ENCODE measurements at places on chromosomes 12 and 14.
A peak's percentile ranks its signal among the peaks of the same experiment; 100 is the strongest.

DNA sequence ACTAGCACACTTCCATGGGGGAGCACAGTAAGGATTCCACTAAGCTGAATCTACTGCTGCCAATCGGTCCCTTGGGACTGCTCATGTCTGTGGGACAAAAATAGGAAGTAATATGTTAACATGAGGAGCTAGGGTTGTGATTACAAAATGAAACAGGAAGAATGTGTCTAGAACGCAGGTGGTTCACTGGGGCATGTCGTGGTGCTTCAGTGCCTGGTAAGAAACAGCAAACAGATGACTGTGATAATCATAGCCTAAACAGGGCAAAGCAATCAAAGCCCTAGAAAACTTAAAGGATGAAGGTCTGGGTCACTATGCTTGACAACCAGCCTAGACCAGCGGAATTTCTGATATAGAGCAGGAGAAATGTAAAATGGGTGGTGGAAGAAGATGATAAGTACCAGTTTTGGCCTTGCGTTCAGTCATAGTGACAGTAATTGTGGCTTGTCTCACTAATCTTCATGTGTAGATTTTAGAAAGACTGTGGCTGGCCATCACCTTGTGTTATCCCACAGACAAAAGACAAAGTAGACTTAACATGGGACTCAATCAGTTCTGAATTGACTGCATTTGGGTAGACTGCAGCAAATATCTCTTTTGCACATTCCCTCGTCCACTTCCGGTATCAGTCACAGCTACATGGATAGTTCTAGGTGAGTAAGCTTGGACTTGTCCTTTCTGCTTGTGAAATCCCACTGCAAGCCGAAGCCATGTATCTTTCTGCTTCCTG, 51.4 kb downstream of the WASHC3 start:
- DNase-seq, result no peak

- no peak for DNase-seq
These were observed 230.6 kb upstream of the LHX5 start for GRCh38 chr12:113702276-113702675.

GRCh38 chr14:68636597-68636996, 156.3 kb downstream of the ZFP36L1 start:
- no peak for DNase-seq

GRCh38 chr12:109033239-109034196, 12.7 kb upstream of the SVOP start:
- peak; percentile 83 for DNase-seq

GRCh38 chr12:103599274-103599673, 12.2 kb downstream of the STAB2 start:
- DNase-seq, result no peak

GRCh38 chr12:132308853-132309595, 20.4 kb downstream of the GALNT9 start:
- no peak for DNase-seq

- DNase-seq, result no peak
These were observed 21.6 kb downstream of the EXOC5 start for GRCh38 chr14:57246933-57247657.

GRCh38 chr12:93582351-93582750, 9.9 kb downstream of the SOCS2 start:
- DNase-seq, result no peak

DNA sequence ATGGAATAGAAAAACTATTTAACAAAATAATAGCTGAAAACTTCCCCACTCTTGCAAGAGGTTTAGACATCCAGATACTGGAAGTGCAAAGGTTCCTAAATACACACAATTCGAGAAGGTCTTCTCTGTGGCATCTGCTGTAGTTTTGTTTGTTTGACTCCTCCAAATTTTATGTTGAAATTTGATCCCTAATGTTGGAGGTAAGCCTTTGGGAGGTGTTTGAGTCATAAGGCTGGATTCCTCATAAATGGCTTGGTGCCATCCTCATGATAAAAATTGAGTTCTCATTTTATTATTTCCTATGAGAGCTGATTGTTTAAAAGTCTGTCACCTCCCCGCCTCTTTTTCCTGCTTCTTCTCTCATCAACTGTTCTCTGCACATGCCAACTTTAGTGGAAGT, 182.7 kb downstream of the MYRFL start:
- no peak for DNase-seq

DNA sequence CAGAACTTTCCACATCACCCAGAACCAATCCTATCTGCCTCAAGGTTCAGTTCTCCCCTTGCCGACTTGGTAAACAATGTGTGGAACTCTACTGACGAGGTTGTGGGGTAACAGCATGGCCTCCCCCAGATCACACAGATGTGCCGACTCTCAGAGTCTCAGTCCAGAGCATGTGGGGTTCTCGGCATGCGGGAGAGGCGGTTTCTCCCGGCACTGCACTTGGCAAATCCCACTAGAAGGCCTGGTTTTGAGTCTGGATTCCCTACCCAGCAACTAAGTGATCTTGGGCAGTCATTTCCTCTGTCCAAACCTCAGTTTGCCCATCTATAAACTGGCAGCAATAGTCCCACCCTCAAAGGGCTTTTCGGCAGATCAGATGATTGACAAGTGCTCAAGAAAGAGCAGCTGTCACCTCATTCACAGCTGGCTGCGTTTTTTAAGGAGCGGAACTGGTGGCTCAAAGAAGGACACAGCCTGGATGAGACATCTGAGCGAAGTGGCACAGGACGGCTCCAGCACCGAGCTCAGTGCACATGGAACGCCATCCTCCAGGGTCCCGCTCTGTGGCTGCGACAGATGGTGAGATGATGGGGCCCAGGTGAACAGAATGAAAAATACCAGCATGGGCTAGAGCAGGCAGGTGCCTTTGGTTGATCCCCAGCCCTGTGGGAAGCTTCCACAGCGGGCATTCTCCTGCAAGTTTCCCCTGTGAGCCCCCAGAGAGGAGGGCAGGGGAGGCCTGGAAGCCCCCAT, 7.3 kb downstream of the TESC start:
- no peak for DNase-seq

Data from DMS79 treated with DMSO at 0.1 percent for 48 hours (cell line).